Calu3 (cell line): ENCODE measurements at places on chromosomes 4 and X. TPM values are rescaled to one million over a fixed set of nuclear protein-coding genes. Genes with fewer than 3 reads are reported as not detected.

TRPC3 gene
- total RNA-seq = not detected in 2 replicates

MAGIX gene
- total RNA-seq = 13.9 and 16.6 TPM in 2 replicates

SPARCL1 gene
- not detected in 2 replicates for total RNA-seq

OPRPN gene
- total RNA-seq = not detected in 2 replicates

TEX11 gene
- not detected in 2 replicates for total RNA-seq

TREX2 gene
- total RNA-seq = 2.0 and 2.2 TPM in 2 replicates

GRCh38 chrX:23704673-23705206 lies 37.4 kb downstream of the PRDX4 start:
- H3K4me1 ChIP-seq = no peaks in the 10 kb centered on the region
- H3K4me3 ChIP-seq = no peak overlapping the region
- no peak for DNase-seq
- H3K36me3 ChIP-seq = peaks cover 47% of the 10 kb centered on the region
- H3K27me3 ChIP-seq = no peaks in the 10 kb centered on the region
- no peak overlapping the region for H3K27ac ChIP-seq

DNA sequence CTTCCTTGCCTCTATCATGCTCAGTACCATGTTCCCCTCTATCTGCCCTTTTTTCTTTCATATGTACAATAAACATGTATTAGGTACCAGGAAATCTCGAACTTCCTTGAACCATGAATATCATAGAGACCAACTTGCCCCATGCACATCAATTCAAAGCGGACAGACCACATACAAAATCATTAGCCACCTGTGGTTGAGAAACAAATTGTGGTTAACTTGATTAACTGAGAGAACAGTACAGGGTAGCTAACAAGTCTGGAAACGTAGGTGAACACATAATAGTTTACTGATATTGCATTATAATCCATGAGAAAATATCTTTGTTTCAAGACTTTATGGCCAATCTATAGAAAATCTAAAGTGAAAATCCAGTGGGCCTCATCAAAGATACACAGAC lies 8.2 kb downstream of the CASP3 start:
- no peak overlapping the region for H3K4me3 ChIP-seq
- H3K36me3 ChIP-seq = peaks cover 16% of the 10 kb centered on the region

- no peak overlapping the region for H3K27ac ChIP-seq
- no peaks in the 10 kb centered on the region for H3K27me3 ChIP-seq
- H3K4me3 ChIP-seq = no peak overlapping the region
- no peaks in the 10 kb centered on the region for H3K36me3 ChIP-seq
- no peaks in the 10 kb centered on the region for H3K4me1 ChIP-seq
- no peak for DNase-seq
Measured at GRCh38 chrX:154987940-154988339, 34.6 kb downstream of the F8 start.

- H3K4me3 ChIP-seq = peak overlapping the region; percentile 3
- no peaks in the 10 kb centered on the region for H3K36me3 ChIP-seq
- no peaks in the 10 kb centered on the region for H3K27me3 ChIP-seq
- H3K4me1 ChIP-seq = peaks cover 32% of the 10 kb centered on the region
- DNase-seq = no peak
Measured at GRCh38 chrX:104325213-104325585, 70.5 kb upstream of the ESX1 start.

GRCh38 chr4:17869327-17869726 lies 58.5 kb downstream of the NCAPG start:
- no peaks in the 10 kb centered on the region for H3K4me1 ChIP-seq
- no peaks in the 10 kb centered on the region for H3K27me3 ChIP-seq
- no peak overlapping the region for H3K27ac ChIP-seq
- H3K4me3 ChIP-seq = no peak overlapping the region
- H3K36me3 ChIP-seq = no peaks in the 10 kb centered on the region
- DNase-seq = no peak

DNA sequence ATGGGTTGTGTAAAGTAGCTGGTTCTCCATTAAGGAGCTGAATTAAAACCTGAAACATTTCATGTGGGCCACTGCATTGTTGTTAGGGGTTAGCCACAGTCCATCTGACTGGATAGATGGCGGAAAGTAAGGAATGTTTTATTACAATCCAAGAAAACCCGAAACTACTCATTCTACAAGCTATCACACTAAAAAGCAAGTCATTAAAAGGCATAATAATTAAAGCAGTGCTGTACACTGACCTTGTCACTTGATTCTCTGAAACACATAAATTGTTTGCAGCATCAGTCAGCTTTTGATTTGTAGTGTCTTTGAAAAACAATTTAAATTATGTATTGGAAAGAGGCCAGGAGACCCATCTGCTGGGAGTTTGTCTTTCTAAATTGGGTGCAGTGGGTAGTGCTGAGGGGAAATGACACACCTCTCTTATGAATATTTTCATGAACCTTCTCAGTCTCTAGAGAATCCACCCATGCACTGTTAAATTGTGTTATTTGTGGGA lies 75.7 kb upstream of the ANK2 start:
- no peak for DNase-seq
- no peaks in the 10 kb centered on the region for H3K36me3 ChIP-seq

DNA sequence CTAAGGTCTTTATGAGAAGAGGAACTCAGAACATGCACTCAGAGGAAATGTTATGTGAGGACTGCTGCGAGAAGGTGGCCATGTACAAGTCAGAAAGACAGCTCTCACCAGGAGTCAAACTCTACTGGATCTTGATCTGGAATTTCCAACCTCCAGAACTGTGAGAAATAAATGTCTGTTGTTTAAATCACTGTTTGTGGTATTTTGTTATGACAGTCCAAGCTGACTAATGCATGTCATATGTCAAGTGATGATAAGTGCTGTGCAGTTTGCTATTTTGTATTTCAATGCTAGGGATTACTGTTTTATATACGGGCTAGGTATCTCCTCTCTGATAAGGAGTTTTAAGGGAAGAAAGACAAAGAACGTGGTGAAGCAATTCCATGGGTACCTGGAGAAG lies 162.3 kb downstream of the CPEB2 start:
- no peaks in the 10 kb centered on the region for H3K4me1 ChIP-seq
- H3K27me3 ChIP-seq = no peaks in the 10 kb centered on the region
- no peak overlapping the region for H3K27ac ChIP-seq
- no peaks in the 10 kb centered on the region for H3K36me3 ChIP-seq
- H3K4me3 ChIP-seq = no peak overlapping the region
- DNase-seq = no peak

- H3K4me1 ChIP-seq = no peaks in the 10 kb centered on the region
- H3K4me3 ChIP-seq = no peak overlapping the region
- DNase-seq = no peak
- no peak overlapping the region for H3K27ac ChIP-seq
- H3K36me3 ChIP-seq = no peaks in the 10 kb centered on the region
- no peaks in the 10 kb centered on the region for H3K27me3 ChIP-seq
Measured at GRCh38 chr4:166034965-166035364, 161.9 kb downstream of the TLL1 start.

DNA sequence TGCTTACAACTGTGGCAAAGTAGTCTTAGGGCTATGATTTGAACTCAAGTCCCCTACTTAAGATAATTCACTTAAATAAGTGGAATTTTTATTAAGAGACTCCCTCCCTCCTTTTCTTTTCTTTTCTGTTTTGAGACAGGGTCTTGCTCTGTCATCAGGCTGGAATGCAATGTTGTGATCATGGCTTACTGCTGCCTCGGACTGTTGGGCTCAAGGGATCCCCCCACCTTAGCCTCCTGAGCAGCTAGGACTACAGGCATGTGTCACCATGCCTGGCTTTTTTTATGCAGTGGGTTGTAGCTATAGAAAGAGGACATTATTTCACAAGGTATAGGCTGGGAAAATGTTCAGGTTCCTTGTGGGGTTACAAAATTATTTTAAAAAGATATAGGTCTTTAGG lies 19.2 kb downstream of the DIAPH2 start:
- no peaks in the 10 kb centered on the region for H3K27me3 ChIP-seq
- H3K4me3 ChIP-seq = no peak overlapping the region
- H3K27ac ChIP-seq = no peak overlapping the region
- H3K4me1 ChIP-seq = peaks cover 12% of the 10 kb centered on the region
- no peaks in the 10 kb centered on the region for H3K36me3 ChIP-seq

DNA sequence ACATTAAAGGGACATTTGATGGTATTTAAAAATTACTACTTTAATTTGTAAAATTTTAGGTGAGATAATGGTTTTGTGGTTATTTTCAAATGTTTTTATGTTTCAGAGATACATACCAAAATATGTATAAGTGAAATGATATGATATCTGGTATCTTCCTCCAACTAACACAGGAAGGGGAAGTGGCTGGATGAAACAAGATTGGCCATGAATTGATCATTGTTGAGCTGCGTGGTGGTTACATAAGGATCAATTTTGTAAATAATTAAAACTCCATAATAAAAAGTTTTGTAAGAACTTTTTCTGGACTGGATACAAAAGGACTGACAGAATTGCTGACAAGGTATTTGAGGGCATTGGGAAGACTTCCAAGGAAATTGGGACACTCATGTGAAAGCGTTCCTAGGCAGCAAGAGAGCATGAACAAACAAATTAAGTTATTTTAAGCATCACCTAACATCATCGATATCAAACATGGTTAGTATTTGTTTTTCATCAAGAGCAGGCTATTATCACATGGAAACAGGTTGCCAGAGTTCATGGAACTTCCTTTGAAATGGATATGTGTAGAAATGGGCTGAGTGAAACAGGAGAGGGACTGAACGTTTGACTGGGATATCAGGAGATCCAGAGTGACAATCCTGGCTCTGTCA lies 4.4 kb upstream of the PGM2 start:
- peaks cover 21% of the 10 kb centered on the region for H3K36me3 ChIP-seq
- H3K27me3 ChIP-seq = no peaks in the 10 kb centered on the region
- DNase-seq = no peak
- H3K4me3 ChIP-seq = no peak overlapping the region
- no peak overlapping the region for H3K27ac ChIP-seq

GRCh38 chrX:147899379-147900114 lies 12.2 kb upstream of the FMR1 start:
- no peaks in the 10 kb centered on the region for H3K4me1 ChIP-seq
- no peak for DNase-seq
- H3K4me3 ChIP-seq = no peak overlapping the region
- H3K27ac ChIP-seq = no peak overlapping the region

GRCh38 chrX:31392513-31392912 lies 320.7 kb upstream of the FTHL17 start:
- H3K27ac ChIP-seq = no peak overlapping the region
- no peak overlapping the region for H3K4me3 ChIP-seq

GRCh38 chr4:186458050-186458449 lies 97.3 kb downstream of the MTNR1A start:
- H3K4me1 ChIP-seq = no peaks in the 10 kb centered on the region
- peaks cover 4% of the 10 kb centered on the region for H3K36me3 ChIP-seq
- H3K4me3 ChIP-seq = no peak overlapping the region
- H3K27ac ChIP-seq = no peak overlapping the region
- DNase-seq = no peak
- peaks cover 17% of the 10 kb centered on the region for H3K27me3 ChIP-seq

GRCh38 chr4:97548943-97549583 lies 594.2 kb downstream of the STPG2 start:
- no peak overlapping the region for H3K4me3 ChIP-seq
- no peaks in the 10 kb centered on the region for H3K4me1 ChIP-seq

DNA sequence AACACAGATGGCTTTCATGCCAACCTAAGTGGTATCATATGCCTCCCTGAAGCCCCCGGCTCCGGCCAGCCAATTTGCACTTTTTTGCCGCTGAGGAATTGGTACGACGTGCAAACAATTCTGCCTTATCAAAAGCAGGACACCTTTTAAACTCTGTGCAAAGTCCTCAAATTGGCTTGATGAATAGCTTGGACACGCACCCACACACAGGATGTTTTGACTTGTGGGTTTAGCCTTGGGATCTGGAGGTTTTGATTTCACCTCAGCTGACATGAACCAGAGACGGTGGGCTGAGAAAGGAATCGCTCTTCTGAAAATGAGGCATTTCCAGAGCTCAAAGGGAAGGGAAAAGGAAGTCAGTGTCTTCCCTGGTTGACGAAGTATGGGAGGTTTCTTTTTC lies 110.8 kb upstream of the SHOX start:
- H3K4me3 ChIP-seq = no peak overlapping the region
- no peaks in the 10 kb centered on the region for H3K27me3 ChIP-seq
- DNase-seq = no peak
- H3K27ac ChIP-seq = no peak overlapping the region
- no peaks in the 10 kb centered on the region for H3K36me3 ChIP-seq
- no peaks in the 10 kb centered on the region for H3K4me1 ChIP-seq

DNA sequence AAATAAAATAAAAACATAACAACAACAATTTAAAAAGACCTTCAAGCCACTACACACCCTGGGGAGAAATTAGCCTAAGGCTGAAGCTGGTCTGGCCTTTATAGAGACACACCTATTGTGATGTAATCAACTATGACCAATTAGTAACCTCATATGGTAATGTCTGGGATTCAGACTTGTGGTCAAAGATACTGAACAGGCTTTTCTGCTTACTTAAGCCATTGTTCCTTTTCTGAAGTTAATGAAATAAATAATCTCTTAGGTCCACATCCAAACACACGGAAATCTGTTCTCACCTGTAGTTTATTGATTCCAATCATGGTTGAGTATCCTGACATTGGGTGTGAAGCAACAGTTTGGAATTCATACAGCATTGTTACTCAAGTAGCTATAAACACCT lies 152.5 kb downstream of the PLS3 start:
- DNase-seq = no peak
- no peak overlapping the region for H3K4me3 ChIP-seq
- no peaks in the 10 kb centered on the region for H3K4me1 ChIP-seq
- no peaks in the 10 kb centered on the region for H3K27me3 ChIP-seq
- no peaks in the 10 kb centered on the region for H3K36me3 ChIP-seq

DNA sequence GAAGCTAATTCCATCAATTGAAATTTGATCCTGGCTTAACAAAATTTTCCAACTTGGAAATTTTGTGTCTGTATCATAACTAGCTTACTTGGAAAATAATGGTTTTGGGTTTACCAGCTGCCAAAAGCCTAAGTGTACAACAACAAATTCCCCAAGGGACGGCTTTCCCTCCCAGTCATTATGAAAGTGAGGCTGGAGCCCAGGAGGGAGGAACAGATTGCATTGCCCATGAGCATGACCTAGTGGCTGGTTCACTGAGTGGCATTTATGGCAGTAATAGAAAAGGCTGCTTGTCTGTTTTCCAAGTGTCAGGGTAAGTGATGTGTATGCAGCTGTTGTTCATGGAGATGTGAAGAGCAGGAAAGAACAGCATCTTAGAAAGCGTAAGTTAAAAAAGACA lies 70.8 kb upstream of the HHIP start:
- no peak overlapping the region for H3K27ac ChIP-seq
- no peak for DNase-seq
- H3K36me3 ChIP-seq = no peaks in the 10 kb centered on the region
- H3K4me1 ChIP-seq = peaks cover 25% of the 10 kb centered on the region
- H3K4me3 ChIP-seq = no peak overlapping the region
- H3K27me3 ChIP-seq = no peaks in the 10 kb centered on the region
